ENCODE measurements at places on chromosomes 1 and 21. TPM values are rescaled to one million over a fixed set of nuclear protein-coding genes. Genes with fewer than 3 reads are reported as not detected.

DNA sequence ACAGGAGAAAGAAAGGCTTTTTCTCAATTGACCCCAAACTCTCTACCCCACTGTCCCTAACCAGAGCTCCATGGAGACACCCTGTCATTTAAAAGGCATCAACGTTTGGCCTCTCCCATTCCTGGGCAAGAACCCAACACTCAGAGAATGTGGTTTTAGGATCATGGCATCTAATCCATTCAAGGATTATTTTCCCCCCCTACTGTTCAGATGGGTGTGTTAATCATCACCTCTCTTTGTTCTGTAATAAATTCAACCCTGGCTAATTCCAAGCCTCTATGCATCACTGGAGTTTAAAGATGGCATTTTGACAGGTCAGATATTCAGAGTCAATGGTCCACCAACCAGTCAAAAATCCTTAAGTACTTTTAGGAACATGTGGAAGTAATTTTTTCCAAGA lies 42.7 kb downstream of the TBX15 start:
- no peak for DNase-seq

DNA sequence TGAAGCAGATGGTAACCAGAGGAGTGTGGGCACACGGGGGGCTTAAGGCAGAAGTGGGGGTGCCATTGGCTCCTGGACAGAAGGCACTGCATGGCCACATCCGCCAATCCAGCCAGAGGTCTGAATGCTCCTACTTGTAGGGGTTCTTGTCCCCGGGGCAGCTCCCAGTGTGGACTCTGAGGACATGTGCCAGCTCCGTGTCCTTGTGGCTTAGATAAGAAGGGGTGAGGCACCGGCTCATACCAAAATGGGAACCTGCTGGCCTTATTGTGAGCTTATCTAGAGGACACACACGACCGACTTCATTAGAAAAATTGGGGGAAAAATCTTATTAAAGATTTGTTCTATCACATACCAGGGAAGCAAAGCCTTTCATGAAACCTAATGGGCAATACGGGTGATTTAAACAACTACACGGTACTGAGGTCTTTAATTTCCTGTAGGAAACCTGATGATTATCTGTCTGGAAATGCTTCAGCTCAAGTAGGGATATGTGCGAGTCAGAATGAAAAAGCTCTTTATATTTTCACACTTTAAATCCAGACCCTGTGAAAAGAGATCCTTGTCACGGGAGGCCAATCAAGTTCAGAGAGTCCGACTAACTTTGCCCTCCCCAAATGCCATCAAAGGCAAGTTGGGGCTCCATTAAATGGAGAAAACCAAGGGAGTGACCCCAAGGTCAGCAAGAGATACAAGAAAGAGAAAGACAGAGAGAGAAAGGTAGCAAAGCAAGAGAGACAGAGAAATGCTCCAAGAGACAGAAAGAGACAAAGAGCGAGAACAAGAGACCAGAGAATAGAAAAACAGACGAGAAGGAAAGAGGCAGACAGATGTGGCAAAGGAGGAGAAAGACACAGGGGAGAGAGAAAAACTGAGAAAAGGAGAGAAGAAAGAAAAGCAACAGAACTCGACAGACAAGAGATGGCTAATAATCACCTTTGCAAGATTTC lies 14.1 kb upstream of the KCNN3 start:
- no peak for DNase-seq

DNA sequence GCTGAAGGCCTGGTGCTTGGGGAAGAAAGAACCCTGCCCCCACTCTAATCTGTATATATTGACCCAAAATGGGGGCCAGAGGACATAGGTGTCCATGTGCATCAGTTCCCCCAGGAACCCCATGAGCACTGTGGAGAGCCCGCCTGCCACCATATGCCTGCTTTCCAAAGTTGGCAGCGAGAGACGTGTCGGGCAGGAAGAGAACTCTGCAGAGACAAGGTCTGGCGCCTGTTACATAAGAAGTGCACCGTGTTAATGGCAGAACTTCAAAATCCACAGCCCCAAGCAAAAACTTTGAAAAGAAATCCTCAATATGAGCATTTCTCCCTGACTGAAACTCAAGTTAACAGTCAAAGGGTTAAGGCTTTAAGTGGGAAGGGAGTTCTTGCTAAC lies 8.0 kb downstream of the CTNNBIP1 start:
- DNase-seq = no peak

- DNase-seq = no peak
Measured at GRCh38 chr1:6783221-6783620, 2.0 kb upstream of the CAMTA1 start.

DNA sequence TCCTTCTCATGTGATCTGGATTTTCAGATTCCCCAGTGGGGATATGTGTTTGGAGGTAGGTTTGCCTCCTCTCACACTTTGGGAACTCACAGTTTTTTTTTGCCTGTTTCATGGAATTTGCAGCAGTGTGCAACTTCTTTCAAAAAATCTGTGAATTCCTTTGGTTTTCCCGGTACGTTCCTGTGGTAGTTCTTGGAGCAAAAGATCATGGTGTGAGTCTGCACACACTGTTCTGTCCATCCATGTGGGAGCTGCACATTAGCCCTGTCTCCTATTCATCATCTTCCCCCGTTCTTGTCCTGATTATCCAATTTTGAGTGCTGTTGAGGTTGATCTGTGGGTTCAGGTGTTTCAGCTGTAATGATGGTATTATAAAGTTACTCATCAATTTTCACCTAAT lies 30.3 kb upstream of the TACSTD2 start:
- DNase-seq = no peak

- no peak for DNase-seq
Measured at GRCh38 chr1:30362603-30362990, 360.8 kb downstream of the MATN1 start.

GRCh38 chr1:221331273-221332183 lies 410.4 kb downstream of the DUSP10 start:
- DNase-seq = no peak

GRCh38 chr1:39021426-39021825 lies 4.7 kb upstream of the NDUFS5 start:
- DNase-seq = no peak

DNA sequence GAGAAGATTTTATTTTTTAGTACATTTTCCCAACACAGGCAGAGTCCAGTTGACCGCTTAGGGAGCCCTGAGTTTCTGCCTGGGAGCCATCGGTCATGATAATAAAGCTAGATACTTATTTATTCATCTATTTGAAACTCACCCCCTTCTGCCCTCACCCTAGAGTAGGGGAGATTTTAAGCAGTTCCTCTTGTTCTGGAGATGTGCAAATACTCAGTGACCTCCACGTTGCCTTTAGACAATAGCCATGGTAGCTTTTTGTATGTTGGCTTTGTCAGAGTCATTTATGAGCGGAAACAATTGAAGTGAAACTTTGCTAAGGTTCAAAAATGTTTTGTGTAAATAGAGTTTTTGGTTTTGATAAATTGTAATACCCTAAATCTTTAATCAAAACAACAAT lies 45.7 kb upstream of the PLPPR4 start:
- DNase-seq = no peak

DNA sequence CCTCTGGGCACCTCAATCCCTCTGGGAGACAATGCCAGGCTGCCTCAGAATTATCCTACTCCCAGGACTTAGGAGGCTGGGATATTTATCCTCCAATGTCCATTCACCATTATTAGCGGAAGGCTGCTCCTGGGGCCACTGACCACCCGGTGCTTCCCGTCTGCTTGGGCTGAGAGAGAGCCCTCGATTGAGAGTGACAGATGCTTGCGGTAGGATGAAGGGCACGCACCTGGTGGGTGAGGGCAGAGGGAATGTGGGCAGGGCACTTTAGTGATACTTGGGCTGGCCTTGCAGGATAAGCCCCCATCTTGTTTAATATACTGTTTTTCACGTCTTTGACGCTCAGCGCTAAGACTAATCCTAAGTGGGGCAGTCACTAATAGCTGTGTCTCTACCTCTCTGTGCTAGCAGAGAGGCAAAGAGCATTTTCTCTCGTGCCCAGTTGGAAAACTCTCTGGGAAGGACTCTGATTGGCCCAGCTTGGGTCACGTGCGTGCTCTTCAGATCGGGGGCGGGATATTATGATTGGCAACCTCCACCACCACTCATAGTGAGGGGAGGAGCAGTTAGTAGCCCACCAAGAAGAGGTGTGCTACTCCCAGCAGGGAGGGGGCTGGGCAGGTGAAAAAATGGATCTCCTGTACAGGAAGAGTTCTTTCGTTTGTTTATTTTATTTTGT lies 10.6 kb upstream of the PARS2 start:
- no peak for DNase-seq

GRCh38 chr1:51567653-51568052 lies 48.6 kb upstream of the EPS15 start:
- no peak for DNase-seq

DNA sequence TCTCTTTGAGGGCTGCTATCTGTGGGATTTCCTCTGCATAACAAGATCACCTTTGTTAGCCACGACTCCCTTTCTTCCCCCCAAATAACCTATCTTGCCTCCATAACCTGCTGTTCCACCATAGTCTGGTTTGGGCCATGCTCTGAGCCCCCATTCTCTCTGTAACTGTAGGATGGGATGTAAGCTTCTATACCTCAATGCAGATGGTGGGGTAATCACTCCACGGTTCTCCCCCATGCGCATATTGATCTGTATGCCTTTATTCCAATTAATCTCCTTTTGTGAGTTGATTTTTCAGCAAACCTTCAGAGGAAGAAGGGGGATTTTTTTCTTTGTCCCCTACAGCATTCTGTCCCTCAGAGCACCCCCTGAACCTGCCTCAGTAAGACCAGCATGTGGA lies 170.1 kb upstream of the IRF2BP2 start:
- no peak for DNase-seq

DNA sequence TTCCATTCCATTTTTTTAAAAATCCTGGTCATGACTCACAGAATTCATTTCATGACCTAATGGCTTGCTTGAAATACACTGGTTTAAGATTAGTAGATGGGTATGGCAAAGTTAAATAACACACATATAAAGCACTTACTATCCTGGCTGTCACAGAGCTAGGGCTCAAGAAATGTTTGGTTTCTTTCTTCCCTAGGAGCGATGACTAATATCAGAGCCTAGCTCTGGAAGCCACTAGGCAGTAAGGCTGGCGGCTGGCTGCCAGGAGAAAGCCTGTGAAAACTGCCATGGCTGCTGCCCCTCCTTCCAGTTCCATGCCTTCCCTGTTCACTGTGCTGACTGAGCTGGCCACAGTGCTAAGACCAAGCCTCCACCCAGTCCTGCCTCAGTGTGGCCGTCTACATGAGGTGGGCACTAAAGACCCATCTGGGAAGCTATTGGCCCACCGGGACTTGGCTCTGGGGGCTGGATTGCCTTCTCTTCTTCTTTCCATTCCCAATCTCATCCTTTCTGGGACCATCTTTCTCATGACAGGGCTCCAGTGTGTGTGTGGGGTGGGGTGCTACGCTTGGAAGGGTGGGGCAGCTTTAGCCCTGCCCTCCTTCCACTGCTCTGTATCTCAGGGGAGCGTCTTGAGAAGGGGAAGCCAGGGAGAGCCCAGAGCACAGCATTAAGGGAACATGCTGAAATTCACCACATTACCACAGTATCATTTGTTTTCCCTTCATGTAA lies 10.8 kb upstream of the ASCL5 start:
- no peak for DNase-seq

GRCh38 chr1:208848854-208849253 lies 604.7 kb upstream of the PLXNA2 start:
- no peak for DNase-seq

- no peak for DNase-seq
Measured at GRCh38 chr1:64039390-64039926, 164.0 kb upstream of the UBE2U start.

GRCh38 chr1:234253732-234254131 lies 119.5 kb upstream of the COA6 start:
- DNase-seq = no peak

- no peak for DNase-seq
Measured at GRCh38 chr1:199979071-199979470, 48.4 kb upstream of the NR5A2 start.

DNA sequence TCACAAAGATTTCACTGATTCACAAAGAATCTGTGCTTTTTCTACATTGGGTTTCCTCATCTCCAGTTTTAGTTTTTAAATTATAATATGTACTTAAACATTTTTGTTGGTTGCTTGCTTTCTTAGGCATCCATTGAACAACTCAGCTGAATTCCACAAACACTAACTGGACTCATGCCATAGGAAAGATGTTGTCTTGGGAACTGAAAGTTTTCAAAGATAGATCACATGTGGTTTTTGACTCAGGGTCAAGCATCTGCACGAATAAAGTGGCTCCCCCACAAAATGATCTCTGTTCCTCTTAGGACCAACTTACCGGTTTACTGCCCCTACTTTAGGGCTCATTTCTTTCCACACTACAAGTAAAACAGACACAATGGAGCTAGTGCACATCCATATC lies 3.1 kb upstream of the KRTAP21-1 start:
- DNase-seq = no peak

DNA sequence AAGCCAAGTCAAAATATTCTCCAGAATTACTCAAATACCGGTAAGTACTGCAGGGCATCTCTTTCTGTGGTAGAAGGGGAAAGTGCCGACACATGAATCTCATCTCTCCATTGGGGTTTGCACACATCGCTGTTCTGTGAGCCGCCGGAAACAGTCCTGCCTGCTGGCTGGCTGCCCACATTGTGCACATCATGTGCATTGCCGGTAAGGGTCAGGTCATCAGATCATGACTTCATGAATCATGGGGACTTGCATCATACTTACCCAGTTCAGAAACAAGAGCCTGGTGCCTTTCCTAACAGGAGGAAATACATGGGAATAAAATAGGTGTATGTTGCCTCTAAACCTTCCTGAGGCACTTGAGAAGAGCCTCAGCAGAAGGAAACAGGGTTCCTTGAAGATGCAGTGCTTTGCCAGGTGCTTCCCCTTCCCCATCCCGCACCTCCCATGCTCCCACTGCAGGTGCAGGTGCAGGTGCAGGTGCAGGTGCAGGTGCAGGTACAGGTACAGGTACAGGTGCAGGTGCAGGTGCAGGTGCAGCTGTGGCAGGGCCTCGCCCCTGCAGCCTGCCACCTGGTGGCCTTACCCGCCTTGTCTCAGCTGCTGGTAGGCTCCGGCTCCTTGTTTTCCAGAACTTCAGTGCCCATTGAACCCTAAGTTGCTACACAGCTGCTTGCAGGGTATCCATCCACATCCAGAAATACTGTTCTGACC lies 26.5 kb downstream of the GPR137B start:
- no peak for DNase-seq

KCNA2 gene
- polyA plus RNA-seq = 0.49 TPM

All from right renal cortex interstitium (tissue), 3 donors.